Sciatic nerve (tissue), 2 donors: ENCODE measurements at places on chromosomes 6 and 20. TPM values are rescaled to one million over a fixed set of nuclear protein-coding genes. Genes with fewer than 3 reads are reported as not detected.

Gene ESR1
- total RNA-seq = 16.5 TPM

Gene NKAIN4
- 3.0 TPM for total RNA-seq

Gene FAM83C
- not detected for total RNA-seq

Gene ECHDC1
- total RNA-seq = 62.0 TPM

Gene RWDD2A
- 4.5 TPM for total RNA-seq

DNA sequence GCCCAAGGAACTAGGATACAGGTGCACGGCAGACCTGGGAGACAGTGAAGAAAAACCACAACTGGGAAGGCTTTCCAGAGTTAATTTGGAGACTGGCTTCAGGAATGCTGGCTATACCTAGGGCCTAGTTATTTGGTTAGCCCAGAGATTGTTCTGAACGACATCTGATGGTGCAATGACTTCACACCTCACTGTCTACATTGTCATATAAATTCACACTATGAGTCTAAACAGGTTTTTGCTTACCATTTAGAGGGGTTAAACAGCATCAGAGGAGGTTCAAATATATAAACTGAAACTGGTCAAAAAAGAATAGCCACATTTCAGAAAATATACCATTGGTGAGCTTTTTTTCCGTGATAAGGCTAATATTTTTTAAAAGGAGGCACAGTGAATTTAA, 16.7 kb downstream of the UBE2V1 start:
- DNase-seq = no peak

GRCh38 chr6:102150549-102150948, 757.0 kb downstream of the GRIK2 start:
- DNase-seq = no peak

DNA sequence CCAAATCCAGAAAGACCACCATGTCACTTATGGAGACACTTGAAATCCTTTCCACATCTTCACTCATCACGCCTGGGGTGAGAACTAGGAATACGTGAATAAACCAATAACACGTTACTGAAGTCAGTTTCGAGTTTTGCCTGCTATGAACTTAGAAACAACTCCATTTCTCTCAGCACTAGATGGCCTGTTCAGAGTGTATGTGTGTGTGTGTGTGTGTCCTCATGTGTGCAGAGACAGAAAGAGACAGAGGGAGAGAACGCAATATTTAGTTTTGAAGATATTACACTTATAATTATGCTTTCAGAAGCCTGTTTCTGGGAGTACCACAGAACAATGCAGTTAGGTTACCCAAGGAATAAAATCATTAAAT, 81.2 kb upstream of the CCN6 start:
- no peak for DNase-seq

DNA sequence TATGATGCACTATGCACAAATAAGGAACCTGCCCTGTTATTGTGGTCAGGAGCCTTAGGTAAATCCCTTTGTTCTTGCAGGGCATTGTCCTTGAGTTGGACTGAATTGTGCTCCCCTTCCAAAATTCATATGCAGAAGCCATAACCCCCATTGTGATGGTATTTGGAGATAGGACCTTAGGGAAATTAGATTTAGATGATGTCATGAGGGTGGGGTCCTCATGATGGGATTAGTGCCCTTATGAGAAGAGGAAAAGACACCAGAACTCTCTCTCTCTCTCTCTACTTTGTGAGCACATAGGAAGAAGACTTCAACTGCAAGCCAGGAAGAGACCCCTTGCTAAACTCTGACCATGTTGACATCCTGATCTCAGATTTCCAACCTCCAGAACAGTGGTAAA, 268.0 kb downstream of the LRFN2 start:
- no peak for DNase-seq

- DNase-seq = no peak
Observed at GRCh38 chr6:43402820-43403219, 24.5 kb upstream of the ABCC10 start.

DNA sequence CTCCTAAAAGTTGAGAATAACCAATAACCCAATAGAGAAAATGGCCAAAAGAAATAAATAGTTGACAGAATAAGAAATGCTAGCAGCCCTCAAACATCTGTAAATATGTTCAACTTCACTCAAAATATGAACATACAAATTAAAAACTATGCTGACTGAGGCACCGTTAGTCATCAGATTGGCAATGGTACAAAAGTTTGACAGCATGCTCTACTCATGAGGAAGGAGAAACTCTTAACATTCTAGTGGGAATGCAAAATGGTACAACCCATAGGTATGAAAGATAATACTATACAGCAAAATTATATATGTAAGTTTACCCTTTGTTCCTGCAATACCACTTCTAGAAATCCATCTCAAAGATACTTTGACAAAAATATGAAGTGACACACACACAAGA, 1.6 kb upstream of the ZSCAN12 start:
- no peak for DNase-seq

DNA sequence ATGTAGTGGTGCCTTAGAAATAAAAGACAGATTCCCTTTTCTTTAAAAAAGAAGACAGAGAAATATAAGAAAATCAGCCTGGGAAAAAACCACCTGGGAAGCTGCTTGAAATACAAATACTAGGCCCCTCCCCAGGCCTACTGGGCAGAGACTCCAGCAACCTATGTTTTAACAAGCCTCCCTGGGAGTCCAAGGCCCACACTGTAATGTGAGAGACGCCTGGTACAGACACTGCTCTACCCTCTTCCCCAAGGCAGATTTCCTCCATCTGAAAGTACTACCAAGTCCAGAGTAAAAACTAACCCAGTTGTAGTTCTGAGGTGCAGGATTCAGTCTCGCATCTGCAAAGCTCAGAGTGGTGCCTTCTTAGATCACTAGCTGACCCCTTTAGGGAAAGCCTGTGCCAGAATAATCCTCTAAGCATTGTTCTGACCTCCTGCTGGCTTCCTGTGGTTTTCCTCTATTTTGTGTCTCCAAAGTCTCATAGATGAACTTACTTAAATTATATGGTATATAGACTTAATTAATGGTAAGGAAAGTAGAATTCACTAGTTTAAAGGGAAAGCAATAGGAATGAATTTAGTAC, 270.2 kb upstream of the SLC35B3 start:
- no peak for DNase-seq

DNA sequence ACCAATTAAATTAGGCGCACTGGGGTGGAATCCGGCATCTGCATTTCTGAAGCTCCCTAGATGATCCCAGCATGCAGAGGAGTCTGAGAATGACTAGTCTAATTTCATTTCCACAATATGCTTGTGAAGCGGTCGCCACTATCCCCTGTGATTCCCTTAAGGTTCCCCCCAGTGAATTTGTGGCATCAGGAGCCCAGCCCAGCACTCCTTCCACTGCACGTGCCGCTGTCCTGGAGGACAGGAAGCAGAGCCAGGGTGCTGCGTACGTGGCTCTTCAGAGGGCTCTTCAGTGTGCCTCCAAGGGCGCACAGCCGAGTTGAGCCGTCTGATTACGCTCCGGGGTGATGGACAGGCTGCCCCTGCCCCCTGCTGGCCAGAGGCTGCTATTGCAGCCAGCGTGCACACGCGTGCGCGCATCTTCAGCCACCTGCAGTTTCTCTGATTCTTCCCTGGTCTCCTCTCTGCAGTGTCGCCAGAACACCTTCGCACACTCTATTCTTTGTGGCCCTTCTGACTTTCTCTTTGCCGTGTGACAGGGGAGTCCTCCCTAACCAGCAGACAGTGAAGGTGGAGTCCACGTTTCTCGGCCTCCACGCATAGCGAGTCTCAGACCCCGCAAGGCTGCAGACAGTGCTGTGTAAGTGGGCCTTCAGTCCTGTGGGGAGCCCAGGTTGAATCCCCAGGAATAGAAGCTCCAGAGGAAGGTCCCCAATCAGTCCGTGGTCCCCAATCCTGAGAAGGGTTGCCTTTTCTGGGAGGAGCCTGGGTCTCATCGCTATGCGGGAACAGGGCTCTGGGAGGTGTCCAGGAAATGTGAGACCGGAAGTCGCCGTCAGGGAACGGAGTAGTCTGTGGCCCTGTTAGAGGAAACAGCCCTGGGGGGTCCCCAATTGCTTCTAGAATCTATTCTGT, 16.5 kb upstream of the NCR2 start:
- DNase-seq = peak; percentile 86

GRCh38 chr6:95354551-95354950, 222.8 kb upstream of the MANEA start:
- DNase-seq = no peak
